ENCODE measurements at places on chromosomes 16 and 17. TPM values are rescaled to one million over a fixed set of nuclear protein-coding genes. Genes with fewer than 3 reads are reported as not detected.

The TMEM88 gene
- total RNA-seq = 32.4 TPM

The EVI2B gene
- 2.9 TPM for total RNA-seq

The NOD2 gene
- total RNA-seq = 0.48 TPM

The BICDL2 gene
- not detected for total RNA-seq

The CLEC19A gene
- not detected for total RNA-seq

The TP53TG3C gene
- not detected for total RNA-seq

The HIC1 gene
- total RNA-seq = 19.3 TPM

The NXPH3 gene
- total RNA-seq = 3.7 TPM

The CBX2 gene
- 4.2 TPM for total RNA-seq

The ICAM2 gene
- total RNA-seq = 31.9 TPM

The UMOD gene
- total RNA-seq = not detected

The TNRC6A gene
- total RNA-seq = 35.6 TPM

The LRRC75A gene
- 0.40 TPM for total RNA-seq

The NPIPA2 gene
- total RNA-seq = 4.0 TPM

The CD68 gene
- 32.0 TPM for total RNA-seq

The NAT9 gene
- 18.6 TPM for total RNA-seq

The KCNH6 gene
- not detected for total RNA-seq

The NACA2 gene
- total RNA-seq = not detected

The VASN gene
- total RNA-seq = 5.7 TPM

The SCGB1C2 gene
- total RNA-seq = not detected

The RAB37 gene
- total RNA-seq = 4.1 TPM

The KRT12 gene
- total RNA-seq = not detected

The CCT6B gene
- 1.8 TPM for total RNA-seq

The PRKAR1A gene
- 607 TPM for total RNA-seq

The SLC38A8 gene
- total RNA-seq = 0.78 TPM

The CCDC144A gene
- 1.8 TPM for total RNA-seq

The CA7 gene
- total RNA-seq = not detected

The SRSF1 gene
- 90.9 TPM for total RNA-seq

The GAST gene
- not detected for total RNA-seq

The SLC6A4 gene
- total RNA-seq = 0.75 TPM

The HLF gene
- total RNA-seq = 31.6 TPM

The CCL16 gene
- total RNA-seq = not detected

The MAP2K6 gene
- total RNA-seq = 2.8 TPM

The HP gene
- 6.4 TPM for total RNA-seq

The RND2 gene
- total RNA-seq = 0.65 TPM

The MYO19 gene
- 12.7 TPM for total RNA-seq

The ITFG1 gene
- total RNA-seq = 54.1 TPM

The PNMT gene
- total RNA-seq = 7.1 TPM

The SLC5A11 gene
- total RNA-seq = not detected

The SULT1A3 gene
- 3.3 TPM for total RNA-seq

The KRT33A gene
- total RNA-seq = not detected

The C17orf100 gene
- total RNA-seq = 0.48 TPM

The KRT24 gene
- not detected for total RNA-seq

The CTCF gene
- total RNA-seq = 24.9 TPM

The C17orf78 gene
- total RNA-seq = not detected

The C17orf58 gene
- 7.9 TPM for total RNA-seq

The CDK5R1 gene
- 1.4 TPM for total RNA-seq

The ABCA8 gene
- total RNA-seq = 52.9 TPM

The ASIC2 gene
- not detected for total RNA-seq

The USP32 gene
- total RNA-seq = 30.9 TPM

Measured in Right ventricle myocardium superior (tissue), 1 donor.